Mesothelial cell of epicardium (in vitro differentiated cells): ENCODE measurements at places on chromosomes 1 and 21.

- no peak for DNase-seq
These were observed 15.2 kb downstream of the DBT start for GRCh38 chr1:100234432-100234831.

DNA sequence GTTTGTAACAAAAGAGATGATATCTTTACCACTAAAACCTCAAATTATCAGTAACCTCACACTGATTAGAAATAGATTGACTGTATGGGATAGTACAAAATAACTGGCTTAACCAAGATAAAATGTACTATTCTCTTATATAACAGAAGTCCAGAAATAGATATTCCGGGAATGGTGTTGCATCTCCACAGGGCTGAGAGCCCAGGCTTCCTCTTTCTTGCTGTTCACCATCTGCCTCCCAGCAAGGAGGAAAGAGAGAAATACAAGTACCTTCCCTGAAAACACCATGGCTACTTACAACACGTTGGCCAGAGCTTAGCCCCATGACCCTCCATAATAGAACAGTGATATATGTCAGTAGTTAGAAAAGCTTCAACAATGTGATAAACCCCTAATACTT, 47.0 kb upstream of the KCNK1 start:
- no peak for DNase-seq

GRCh38 chr1:199273837-199274379, 635.1 kb downstream of the PTPRC start:
- no peak for DNase-seq

DNA sequence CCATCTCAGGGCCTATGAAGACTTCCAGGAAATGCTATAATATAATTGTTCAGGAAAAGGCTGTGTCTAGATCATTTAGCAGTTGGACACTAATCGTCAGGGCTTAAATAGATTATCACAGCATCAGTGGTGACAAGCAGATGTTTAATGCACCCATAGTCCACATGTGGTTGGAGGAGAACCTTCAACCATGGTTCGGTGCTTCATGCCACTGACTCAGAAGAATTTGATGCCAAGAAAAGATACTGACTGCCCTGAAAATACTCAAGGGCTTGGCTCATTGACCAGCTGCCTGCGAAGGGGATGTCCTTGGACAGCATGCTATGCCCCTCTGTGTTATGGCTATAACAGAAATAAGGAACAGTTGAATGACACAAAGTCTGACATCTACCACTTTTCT, 175.7 kb downstream of the HHIPL2 start:
- no peak for DNase-seq

- no peak for DNase-seq
These were observed 17.4 kb upstream of the USP24 start for GRCh38 chr1:55232448-55233144.

GRCh38 chr1:236035681-236036101, 29.2 kb downstream of the NID1 start:
- no peak for DNase-seq

GRCh38 chr21:24938573-24938972, 668.7 kb downstream of the MRPL39 start:
- DNase-seq = no peak
